ENCODE measurements at places on chromosomes 12 and 14. TPM values are rescaled to one million over a fixed set of nuclear protein-coding genes. Genes with fewer than 3 reads are reported as not detected.

KRT6B gene
- total RNA-seq, result 2.0 TPM

TMTC1 gene
- 28.7 TPM for total RNA-seq

FOXG1 gene
- total RNA-seq, result 0.79 TPM

DCN gene
- total RNA-seq, result 3,853 TPM

ARHGAP9 gene
- total RNA-seq, result 0.32 TPM

TAS2R10 gene
- 1.3 TPM for total RNA-seq

SLC39A9 gene
- 76.0 TPM for total RNA-seq

CEBPE gene
- total RNA-seq, result 0.16 TPM

CCDC196 gene
- not detected for total RNA-seq

ATP23 gene
- total RNA-seq, result 12.9 TPM

INHBE gene
- total RNA-seq, result 0.52 TPM

CD163L1 gene
- under 0.01 TPM for total RNA-seq

IFNG-AS1 gene
- under 0.01 TPM for total RNA-seq

RERG gene
- total RNA-seq, result not detected

ARHGEF25 gene
- 33.4 TPM for total RNA-seq

ASCL1 gene
- not detected for total RNA-seq

PSMB5 gene
- 218 TPM for total RNA-seq

HNF1A gene
- total RNA-seq, result not detected

RNASE1 gene
- total RNA-seq, result not detected

RTL1 gene
- total RNA-seq, result under 0.01 TPM

KIF26A gene
- total RNA-seq, result not detected

SLC25A47 gene
- not detected for total RNA-seq

PARPBP gene
- total RNA-seq, result 4.3 TPM

FOXN4 gene
- total RNA-seq, result not detected

HPD gene
- total RNA-seq, result 0.60 TPM

RBMS2 gene
- 9.3 TPM for total RNA-seq

C1R gene
- total RNA-seq, result 637 TPM

RERGL gene
- total RNA-seq, result not detected

CLEC14A gene
- total RNA-seq, result 1.1 TPM

FGF23 gene
- total RNA-seq, result not detected

NKX2-1 gene
- 0.09 TPM for total RNA-seq

HCAR2 gene
- total RNA-seq, result not detected

DDX11 gene
- total RNA-seq, result 7.9 TPM

Data from bronchial smooth muscle cell (primary cell).